Activated CD4-positive, alpha-beta T cell treated with anti-CD3 and anti-CD28 coated beads for 24 hours (primary cell): ENCODE measurements at places on chromosomes 16 and 17.
A peak's percentile ranks its signal among the peaks of the same experiment; 100 is the strongest.

GRCh38 chr17:77253611-77254051, 112.9 kb downstream of the SEC14L1 start:
- no peak for DNase-seq

DNA sequence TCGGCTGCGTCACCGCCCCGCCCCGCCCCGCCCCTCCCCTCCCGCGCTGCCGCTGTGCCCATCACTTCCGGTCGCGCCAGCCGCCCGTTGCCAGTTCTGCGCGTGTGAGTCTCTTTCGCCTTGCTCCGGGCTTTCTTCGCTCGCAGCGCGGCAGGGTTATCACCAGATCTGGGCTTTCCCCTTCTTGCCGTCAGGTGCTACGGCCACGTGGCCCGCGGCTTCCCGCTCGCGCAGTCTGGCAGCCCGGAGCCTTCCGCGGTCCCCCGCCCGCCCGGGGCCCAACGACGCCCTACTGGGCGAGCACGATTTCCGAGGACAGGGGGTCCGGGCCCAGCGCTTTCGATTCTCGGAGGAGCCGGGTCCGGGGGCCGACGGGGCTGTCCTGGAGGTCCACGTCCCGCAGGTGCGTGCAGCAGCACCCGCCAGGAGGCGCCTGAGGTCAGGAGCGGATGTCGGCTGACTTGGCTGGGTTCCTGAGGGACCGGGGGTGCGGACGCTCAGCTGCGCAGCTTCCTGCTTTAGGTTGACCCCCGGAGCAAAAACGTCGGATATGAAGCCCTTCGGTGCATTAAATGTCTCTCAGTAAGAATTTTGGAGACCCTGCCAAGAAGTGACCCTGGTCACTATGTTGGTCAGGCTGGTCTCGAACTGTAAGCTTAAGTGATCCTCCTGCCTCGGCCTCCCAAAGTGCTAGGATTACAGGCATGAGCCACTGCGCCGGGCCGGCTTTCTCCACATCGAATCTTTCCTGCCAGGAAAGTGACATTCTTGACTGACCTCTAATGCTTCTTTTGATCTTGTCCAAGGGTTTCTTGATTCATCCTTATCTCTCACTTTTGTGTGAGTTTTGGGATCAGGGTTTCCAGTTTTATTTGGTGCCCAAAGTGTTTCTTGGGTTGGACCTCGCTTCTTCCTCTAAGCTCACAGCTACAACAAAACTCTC, at the start of gene METTL23:
METTL23 (plus strand) TSS at position 64 of the 943 bp plus-strand sequence. CDS start 2,872 bp downstream, outside the sequence.
- DNase-seq: peak; percentile 55

DNA sequence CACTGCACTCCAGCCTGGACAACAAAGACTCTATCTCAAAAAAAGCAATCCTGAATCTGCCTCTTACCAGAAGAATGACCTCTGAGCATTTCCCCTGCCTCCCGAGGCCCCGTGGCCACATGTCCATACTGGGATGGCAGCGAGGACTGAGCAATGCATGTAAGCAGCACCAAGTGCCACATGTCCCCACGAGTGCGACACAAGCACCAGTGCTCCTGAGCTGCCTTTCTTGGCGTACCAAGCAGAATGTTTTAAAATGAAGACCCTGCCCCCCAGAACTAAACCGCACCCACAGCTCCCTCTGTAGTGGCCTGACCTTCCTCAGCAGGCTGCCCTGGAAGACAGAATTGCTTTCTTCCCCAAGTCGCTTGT, 373.3 kb downstream of the SLC39A11 start:
- DNase-seq: no peak

- DNase-seq: no peak
These were observed 51.8 kb upstream of the CDC42EP4 start for GRCh38 chr17:73363442-73364154.

DNA sequence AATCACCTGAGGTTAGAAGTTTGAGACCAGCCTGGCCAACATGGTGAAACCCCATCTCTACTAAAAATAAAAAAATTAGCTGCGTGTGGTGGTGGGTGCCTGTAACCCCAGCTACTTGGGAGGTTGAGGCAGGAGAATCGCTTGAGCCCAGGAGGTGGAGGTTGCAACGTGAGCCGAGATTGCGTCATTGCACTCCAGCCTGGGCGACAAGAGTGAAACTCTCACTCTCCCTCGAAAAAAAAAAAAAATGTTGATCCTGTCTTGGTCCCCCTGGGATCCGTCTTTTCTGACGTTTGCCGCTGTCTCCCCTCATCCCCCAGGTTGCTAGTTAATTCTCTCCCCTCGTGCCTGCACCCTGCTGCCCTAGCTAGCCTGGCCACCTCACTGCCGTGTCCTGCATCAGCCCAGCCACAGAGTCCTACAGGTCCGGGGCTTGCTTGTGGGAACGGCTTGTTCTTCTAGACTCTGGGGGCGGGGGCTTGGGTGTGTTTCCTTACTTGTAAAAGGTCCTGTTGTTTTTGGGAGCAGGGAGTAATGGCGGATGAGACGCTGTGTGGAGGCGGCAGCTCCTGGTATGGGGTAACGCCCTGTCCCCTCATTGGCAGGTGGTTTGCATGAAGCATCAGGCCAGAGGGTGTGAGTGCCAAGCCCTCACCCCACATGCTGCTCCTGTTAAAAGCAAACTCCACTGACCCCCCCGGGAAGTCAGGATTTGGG, 44.6 kb downstream of the PGS1 start:
- DNase-seq: no peak

DNA sequence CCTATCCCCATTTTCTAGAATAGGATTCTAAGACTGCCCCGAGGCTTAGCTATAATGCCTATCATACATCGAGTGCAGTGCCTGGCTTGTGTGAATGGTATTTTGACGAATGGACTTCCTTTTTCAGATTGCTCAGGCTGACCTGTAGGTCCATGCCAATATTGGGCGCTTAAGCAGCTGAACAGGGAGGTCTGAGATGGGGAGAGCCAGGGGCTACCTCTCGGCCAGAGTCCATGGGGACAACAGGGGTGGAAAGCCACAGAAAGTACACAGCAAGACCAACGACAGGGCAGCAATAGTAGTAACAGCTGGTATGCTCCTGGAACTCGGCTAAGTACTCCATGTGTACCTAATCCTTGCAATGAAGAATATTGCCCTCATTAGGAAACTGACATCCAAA, 91.7 kb upstream of the WSCD1 start:
- no peak for DNase-seq

- DNase-seq: no peak
These were observed 2.2 kb upstream of the MPG start for GRCh38 chr16:75580-76501.

- DNase-seq: no peak
These were observed 1.4 kb downstream of the GPS1 start for GRCh38 chr17:82053130-82053529.
